ENCODE measurements at places on chromosomes 12 and 14.

DNA sequence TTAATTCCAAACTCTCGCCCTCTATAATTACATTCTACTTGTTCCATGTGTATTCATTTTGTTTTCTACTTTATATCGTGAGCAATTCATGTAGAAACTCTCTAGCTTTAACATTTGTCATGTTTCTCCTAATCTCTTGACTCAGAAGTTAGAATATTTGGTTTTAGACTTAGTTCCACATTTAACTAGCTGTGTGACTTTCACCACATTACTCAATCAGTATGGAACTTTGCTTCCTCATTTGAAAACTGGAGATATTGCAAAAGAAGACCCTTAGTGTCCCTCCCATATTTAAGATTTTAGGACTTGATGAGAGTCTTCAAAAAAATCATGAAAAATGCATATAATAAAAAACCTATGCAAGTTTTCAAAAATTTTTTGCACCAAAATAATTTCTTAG, 447.5 kb downstream of the GXYLT1 start:
- no peaks in the 10 kb centered on the region for H3K4me1 ChIP-seq
- no peak overlapping the region for H3K27ac ChIP-seq
- H3K4me3 ChIP-seq = no peak overlapping the region

- no peaks in the 10 kb centered on the region for H3K27me3 ChIP-seq
- no peak for DNase-seq
- H3K4me3 ChIP-seq = no peak overlapping the region
- H3K4me1 ChIP-seq = no peaks in the 10 kb centered on the region
- H3K36me3 ChIP-seq = no peaks in the 10 kb centered on the region
- no peak overlapping the region for H3K27ac ChIP-seq
These were observed 359.0 kb downstream of the SEC23A start for GRCh38 chr14:38743966-38744584.

DNA sequence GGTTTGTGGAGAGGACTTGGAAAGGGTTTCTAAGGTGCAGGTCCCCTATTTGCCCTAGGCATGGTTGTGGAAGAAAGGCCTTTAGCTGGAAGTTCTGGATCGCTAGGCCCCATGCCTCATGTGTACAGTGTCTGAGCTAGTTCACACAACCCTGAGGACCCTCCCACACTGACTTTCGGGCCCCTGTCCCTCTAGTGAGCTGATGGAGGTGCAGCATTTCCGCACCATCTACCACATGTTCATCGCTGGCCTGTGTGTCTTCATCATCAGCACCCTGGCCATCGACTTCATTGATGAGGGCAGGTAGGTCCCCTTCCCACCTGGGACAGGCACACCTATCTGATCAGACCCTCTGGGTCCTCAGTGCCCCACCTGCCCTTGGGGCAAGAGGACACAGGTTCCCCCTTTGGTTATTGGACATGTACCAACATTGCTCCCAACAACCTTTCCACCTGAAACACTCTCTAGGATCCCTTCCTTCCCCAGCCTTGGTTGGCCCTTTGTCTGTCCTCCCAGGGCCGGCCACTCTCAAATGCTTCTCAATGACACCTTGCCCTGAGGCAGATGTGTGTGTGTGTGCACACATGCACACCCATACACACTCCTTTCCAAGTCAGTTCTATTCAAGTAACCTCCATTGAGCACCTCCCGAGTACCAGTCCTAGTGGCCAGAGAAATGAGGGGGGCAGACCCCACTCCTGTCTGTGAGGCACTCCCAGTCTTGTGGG, 2.6 kb downstream of the SOAT2 start:
- no peak for DNase-seq
- H3K27me3 ChIP-seq = no peaks in the 10 kb centered on the region
- H3K4me3 ChIP-seq = no peak overlapping the region
- H3K4me1 ChIP-seq = peaks cover 27% of the 10 kb centered on the region
- no peak overlapping the region for H3K27ac ChIP-seq
- H3K36me3 ChIP-seq = no peaks in the 10 kb centered on the region

- no peak overlapping the region for H3K27ac ChIP-seq
- H3K4me3 ChIP-seq = no peak overlapping the region
- no peaks in the 10 kb centered on the region for H3K27me3 ChIP-seq
These were observed 132.8 kb downstream of the VRK1 start for GRCh38 chr14:96929950-96930349.

- H3K4me1 ChIP-seq = no peaks in the 10 kb centered on the region
- no peak overlapping the region for H3K27ac ChIP-seq
- H3K4me3 ChIP-seq = no peak overlapping the region
- H3K27me3 ChIP-seq = no peaks in the 10 kb centered on the region
- no peaks in the 10 kb centered on the region for H3K36me3 ChIP-seq
- no peak for DNase-seq
These were observed 284.0 kb downstream of the ATP23 start for GRCh38 chr12:58225203-58225877.

DNA sequence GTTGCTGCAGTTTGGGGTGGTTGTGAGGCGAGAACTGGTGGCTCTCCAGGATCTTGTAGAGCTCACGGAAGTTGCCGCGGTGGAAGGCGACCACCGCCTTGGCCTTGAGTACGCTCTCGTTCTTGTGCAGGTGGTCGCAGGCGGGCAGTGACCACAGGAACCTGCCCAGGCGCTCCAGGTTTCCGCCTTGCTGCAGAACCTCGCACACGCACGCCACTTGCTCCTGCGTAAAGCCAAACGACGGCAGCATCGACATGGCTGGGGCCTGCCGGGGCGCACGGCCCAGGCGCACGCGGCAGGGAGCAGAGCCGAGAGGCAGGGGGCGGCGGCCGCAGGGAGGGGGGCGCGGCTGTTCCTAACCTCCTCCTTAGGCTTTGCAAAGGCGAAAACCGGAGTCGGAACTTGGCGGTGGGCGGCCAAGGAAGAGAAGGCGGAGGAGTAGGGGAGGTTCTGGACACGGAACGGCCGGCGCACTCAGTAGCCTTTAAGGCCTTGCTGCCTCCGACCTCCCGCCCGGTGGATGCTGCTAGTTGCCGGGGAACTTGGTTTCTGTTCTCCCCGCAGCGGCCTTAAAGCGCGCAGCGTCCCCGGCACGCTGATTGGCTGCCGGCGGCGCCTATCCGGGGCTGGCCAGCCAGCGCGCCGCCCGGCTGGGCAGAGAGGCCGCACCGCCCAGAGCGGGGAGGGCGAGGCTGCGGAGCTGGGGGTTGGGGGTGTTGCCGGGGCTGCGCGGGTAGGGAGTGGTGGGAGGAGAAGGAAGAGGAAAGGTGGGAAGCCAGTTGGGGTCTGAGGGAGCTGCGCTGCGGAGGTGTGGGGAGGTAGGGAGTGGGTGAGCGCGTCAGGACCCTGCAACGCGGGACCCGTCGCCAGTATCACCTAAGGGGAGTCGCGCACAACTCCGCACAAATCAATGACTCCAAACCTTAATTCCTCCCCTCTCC, at the start of gene SIX1:
SIX1 (minus strand) TSS at position 544 of the 941 bp plus-strand sequence; CDS start at position 256, 288 bp downstream.
- H3K4me3 ChIP-seq = no peak within 1 kb of the TSS
- DNase-seq = no peak
- peaks cover 35% of the 10 kb centered on the region for H3K4me1 ChIP-seq
- H3K27me3 ChIP-seq = peaks cover 69% of the 10 kb centered on the region

- H3K4me1 ChIP-seq = peaks cover 11% of the 10 kb centered on the region
- H3K36me3 ChIP-seq = no peaks in the 10 kb centered on the region
- no peak overlapping the region for H3K4me3 ChIP-seq
- no peak overlapping the region for H3K27ac ChIP-seq
- no peaks in the 10 kb centered on the region for H3K27me3 ChIP-seq
- no peak for DNase-seq
These were observed 3.7 kb upstream of the LPCAT3 start for GRCh38 chr12:7021956-7022355.

DNA sequence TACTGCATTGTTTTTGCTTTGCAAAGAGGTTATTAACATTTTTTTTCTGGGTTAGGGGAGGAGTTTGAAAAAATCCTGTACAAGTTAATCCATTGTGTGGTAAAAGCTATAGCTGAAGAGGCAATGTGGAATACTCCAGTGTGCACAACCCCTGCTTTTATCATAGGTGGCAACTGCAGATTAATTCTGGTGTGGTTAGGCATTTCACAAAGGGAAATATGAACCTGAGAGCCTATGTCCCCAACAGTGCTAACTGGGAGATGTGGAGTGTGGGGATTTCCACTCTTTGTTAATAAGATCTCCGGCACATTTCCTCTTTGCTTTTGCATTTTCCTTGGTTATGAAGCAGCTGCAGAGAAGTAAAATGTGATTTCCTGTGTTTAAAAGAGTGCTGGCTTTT, 33.6 kb downstream of the PRORP start:
- peak overlapping the region; percentile 0 for H3K27ac ChIP-seq
- peaks cover 7% of the 10 kb centered on the region for H3K36me3 ChIP-seq
- no peak overlapping the region for H3K4me3 ChIP-seq
- DNase-seq = no peak
- no peaks in the 10 kb centered on the region for H3K27me3 ChIP-seq

- H3K4me3 ChIP-seq = no peak overlapping the region
- DNase-seq = no peak
- no peak overlapping the region for H3K27ac ChIP-seq
These were observed 127.3 kb downstream of the NCOR2 start for GRCh38 chr12:124440031-124440626.
